ENCODE measurements at places on chromosomes 13 and 19.

DNA sequence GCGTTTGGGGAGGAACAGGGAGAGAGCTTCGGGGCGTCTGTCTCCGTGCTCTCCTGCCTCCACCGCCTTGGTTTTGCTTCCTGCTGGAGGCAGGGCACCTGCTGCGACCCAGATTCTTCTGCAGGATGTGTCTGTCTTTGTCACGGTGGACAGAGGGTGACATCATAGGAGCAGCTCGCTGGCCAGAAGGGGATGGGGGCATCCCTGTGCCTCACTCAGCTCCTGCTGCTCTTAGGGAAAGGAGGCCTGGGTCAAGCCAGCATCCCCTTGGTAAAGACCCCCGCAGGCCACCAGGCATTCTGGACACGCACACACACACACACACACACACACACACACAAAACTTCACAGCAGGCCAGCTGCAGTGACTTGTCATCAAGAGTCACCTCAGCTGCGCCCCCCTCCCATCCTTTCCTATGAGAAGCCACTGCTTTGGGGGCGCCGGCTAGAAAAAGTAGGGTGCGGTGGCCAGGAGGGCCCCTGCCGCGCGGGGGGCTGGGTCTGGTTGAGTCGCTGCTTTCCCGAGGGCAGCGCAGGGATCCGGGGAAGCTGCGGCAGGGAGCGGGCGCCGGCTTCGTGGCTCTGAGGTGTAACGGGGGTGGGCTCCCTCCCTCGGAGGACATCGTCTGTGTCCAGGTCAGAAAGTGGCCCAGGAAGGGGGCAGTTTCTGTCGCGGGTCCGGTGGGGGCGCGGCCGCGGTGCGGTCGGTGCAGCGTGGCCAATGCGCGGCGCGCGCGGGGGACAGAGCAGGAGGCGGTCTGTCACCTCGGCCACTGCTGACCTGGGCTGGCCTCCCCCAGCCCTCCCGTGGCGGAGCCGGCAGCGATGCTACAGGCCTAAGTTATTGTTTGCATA, 15.8 kb upstream of the NPAS1 start:
- no peak for DNase-seq

DNA sequence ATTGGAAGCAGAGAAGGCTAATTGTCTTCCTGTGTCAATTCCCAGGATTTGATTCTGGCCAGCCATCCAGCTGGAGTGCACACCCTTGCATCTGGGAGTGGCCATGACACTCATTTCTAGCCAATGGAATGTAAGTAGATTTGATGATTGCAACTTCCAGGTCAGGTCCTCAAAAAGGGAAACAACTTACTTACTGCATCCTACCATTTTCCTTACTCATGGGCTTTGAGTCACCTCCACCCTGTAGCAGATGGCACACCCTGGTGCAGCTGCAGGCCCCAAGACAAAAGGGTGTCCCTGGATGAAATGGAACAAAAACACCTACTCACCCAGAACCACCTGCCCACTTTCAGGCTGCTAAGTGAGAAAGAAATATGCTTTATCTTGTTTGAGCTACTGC, 27.3 kb upstream of the MPHOSPH8 start:
- DNase-seq, result no peak

GRCh38 chr13:40781717-40782116, 7.7 kb upstream of the SLC25A15 start:
- DNase-seq, result no peak

GRCh38 chr13:75250526-75251178, 231.3 kb downstream of the TBC1D4 start:
- DNase-seq, result no peak

- no peak for DNase-seq
Observed at GRCh38 chr13:40457929-40458719, 208.3 kb downstream of the FOXO1 start.

- DNase-seq, result no peak
Observed at GRCh38 chr19:10915130-10916091, 13.0 kb downstream of the YIPF2 start.

- no peak for DNase-seq
Observed at GRCh38 chr13:51821606-51822005, 17.6 kb upstream of the DHRS12 start.

DNA sequence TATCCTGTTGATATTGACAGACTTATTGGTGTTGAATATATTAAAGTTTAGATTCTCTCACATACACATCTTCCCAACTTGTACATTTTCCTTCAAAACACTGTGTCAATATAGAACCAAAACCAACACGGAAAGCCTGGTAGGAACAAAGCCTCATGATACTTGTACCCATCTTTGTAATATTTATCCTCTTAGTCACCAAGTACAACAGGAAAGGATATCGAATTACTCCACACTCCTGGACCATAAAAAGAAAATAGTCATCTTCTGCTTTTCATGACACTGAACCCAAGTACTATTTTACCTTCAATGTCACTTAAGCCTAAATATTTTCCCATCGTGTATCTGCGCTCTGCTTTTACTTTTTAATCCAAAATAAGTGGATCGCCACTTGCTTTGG, 702.9 kb upstream of the PCDH9 start:
- no peak for DNase-seq

Data from activated CD4-positive, CD25-positive, alpha-beta regulatory T cell treated with anti-CD3 and anti-CD28 coated beads, Interleukin-2, amount 50 U/mL, for 16 hours (primary cell).